ENCODE measurements at places on chromosomes 12 and 14.

DNA sequence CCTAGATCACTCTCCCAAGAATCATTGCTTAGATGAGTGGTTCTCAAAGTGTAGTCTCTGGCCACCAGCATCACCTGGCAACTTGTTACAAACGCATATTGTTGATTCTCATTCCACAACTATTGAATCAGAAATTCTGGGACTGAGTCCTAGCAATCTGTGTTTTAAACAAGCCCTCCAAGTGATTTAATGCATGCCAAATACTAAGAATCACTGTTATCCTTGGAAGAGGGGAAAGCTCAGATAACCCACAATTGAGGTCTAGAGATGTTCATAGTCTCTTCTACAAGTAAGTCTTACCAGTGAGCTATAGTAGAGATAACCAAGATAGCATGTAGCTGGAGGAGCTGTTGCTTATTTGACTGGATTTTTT is 666.6 kb downstream of the DIO2 start:
- no peak for DNase-seq

GRCh38 chr14:70683983-70684382 is 42.3 kb downstream of the TTC9 start:
- no peak for DNase-seq

GRCh38 chr12:14986449-14986848 is 13.6 kb downstream of the PDE6H start:
- DNase-seq, result no peak

DNA sequence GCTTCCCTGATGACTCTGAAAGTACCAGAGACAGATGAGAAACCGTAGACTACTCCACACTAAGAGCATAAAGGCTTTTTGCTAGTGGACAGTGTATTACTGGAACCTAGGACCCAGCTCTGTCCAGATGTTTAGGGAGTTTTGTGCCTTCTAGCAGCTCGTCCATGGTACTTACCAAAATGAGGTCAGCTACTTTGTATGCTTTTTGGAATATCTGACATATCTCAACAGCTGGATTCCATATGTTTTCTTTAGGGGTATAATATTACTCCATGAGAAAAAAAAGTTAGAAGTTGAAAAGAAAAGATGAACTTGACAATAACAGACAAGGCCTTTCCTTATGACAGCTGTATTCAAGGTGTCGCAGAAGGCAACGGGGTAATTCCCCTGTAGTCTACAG is 32.1 kb upstream of the FRMD6 start:
- no peak for DNase-seq

- DNase-seq, result no peak
Measured at GRCh38 chr14:78805570-78805969, 635.4 kb downstream of the NRXN3 start.

GRCh38 chr12:79415746-79416435 is 274.9 kb downstream of the PAWR start:
- DNase-seq, result no peak

DNA sequence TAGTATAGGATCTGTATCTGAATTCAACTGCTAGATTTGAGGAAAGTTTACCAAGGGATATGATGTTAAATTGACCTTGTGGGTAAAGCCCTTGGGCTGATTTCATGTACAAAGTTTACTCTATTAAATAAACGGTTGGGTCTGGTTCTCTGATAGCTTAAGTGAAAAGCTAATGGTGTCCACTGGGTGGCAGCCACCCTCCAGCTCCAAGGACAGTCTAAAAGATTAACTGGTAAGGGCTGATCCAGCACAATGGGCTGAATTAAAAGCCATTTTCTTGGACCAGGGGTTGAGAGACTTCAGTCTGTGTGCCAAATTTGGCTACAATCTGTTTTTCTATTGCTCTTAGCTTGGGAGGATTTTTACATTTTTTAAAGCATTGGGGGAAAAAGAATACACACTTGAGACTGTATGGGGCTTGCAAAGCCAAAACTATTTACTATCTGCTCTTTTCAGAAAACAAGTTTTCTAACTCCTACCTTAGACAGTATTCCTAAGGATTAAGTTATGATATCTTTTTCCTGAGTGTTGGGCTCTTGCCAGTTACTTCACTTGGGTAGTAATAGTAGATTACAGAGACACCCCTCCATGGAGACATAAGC is 116.5 kb downstream of the GPHN start:
- peak; percentile 34 for DNase-seq

- no peak for DNase-seq
Measured at GRCh38 chr12:122094735-122095631, 16.4 kb downstream of the MLXIP start.

DNA sequence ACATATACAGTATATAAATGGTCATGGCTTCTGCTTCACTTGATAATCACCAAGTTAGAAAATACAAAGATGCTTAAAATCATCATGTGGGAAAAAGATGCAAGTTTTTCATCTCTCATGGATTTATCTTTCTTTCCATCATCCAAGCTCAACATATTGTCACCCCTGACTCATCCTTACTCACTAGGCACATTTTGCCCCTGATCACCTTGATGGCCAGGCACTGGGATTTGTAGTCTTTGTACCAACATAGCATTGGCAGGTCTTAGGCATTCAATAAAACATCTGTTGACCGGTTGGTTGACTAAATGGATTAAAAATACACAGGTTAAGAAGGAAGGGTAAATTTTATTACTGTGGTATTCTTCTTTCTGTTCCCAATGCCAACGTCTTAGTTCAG is 28.1 kb downstream of the KLHDC2 start:
- DNase-seq, result no peak

GRCh38 chr14:91778217-91778616 is 46.3 kb upstream of the CATSPERB start:
- no peak for DNase-seq

GRCh38 chr12:42756841-42757623 is 167.5 kb upstream of the PRICKLE1 start:
- no peak for DNase-seq

DNA sequence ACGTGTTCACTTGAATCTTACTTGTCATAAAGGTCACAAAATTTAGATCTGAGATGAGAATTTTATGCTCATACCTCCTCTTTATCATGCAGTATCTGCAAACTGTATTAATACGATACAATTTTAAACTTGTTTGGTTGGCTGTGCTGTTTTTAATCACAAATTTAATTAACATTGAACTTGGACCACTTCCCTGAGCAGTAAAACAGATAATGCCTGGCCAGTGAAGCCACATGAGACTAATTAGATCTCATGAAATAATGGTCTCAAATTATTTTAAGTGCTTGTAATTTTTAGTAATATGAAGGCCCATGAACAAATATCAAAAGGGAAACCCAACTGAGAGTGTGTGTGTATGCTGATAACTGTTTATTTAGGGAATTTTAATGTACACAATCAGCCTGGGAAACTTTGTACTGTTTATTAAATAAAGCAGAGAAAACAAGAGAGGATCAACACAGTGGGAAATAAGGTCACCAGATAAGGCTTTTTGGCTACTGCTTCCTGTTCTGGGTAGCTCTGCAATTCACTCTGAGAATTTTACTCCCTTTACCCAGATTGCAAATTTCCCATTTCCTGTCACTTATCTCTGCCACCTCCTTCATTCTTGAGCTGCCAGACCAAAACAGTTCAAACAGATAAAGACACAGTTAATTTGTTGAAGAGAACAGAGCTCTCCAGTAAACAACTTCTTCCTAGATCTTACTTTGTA is 61.6 kb upstream of the GNPNAT1 start:
- DNase-seq, result no peak

- DNase-seq, result no peak
Measured at GRCh38 chr12:93612776-93613175, 40.3 kb downstream of the SOCS2 start.

- DNase-seq, result no peak
Measured at GRCh38 chr12:31288381-31288780, 37.6 kb downstream of the SINHCAF start.

- DNase-seq, result peak; percentile 77
Measured at GRCh38 chr12:124774054-124774461, 89.6 kb downstream of the SCARB1 start.

DNA sequence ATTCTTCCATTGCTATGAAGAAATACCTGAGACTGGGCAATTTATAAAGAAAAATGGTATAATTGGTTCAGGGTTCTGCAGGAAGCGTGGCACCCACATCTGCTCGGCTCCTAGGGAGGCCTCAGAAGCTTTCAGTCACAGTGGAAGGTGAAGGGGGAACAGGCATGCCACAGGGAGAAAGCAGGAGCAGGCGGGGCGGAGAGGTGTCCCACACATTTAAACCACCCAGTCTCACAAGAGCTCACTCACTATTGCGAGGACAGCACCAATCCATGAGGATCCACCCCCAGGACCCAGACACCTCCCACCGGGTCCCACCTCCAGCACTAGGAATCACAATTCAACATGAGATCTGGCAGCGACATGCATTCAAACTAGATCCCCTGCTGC is 56.0 kb upstream of the C14orf180 start:
- DNase-seq, result no peak

DNA sequence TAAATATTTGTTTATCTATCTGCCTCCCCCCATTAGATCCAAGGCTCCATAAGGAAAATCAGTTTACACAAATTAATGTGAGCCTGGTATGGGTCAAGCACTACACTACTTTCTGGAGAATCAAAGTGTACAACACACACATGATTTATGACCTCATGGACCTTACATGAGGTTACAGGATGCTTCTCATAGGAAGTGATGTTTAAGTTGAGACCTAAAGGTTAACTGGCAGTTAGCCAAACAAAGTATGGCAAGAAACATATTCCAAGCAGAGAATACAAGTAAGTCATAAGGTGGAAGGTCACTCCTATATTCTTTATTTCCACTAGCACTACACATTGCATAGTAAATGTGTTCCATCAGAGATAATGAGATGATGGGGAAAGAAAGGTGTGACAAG is 39.2 kb downstream of the OSBPL8 start:
- DNase-seq, result no peak

- no peak for DNase-seq
Measured at GRCh38 chr14:33774161-33774560, 176.7 kb downstream of the EGLN3 start.

GRCh38 chr12:109759595-109759994 is 46.0 kb downstream of the FAM222A start:
- DNase-seq, result no peak

- peak; percentile 66 for DNase-seq
Measured at GRCh38 chr14:65949711-65950516, 536.3 kb upstream of the CCDC196 start.

GRCh38 chr14:48937541-48938195 is 648.5 kb downstream of the RPS29 start:
- DNase-seq, result no peak

- no peak for DNase-seq
Measured at GRCh38 chr14:32985866-32986265, 47.2 kb downstream of the NPAS3 start.

GRCh38 chr12:107526555-107527180 is 158.9 kb upstream of the PWP1 start:
- DNase-seq, result no peak

GRCh38 chr14:99565383-99565782 is 38.6 kb downstream of the CCDC85C start:
- no peak for DNase-seq

GRCh38 chr14:35695072-35695471 is 114.0 kb downstream of the RALGAPA1 start:
- no peak for DNase-seq

DNA sequence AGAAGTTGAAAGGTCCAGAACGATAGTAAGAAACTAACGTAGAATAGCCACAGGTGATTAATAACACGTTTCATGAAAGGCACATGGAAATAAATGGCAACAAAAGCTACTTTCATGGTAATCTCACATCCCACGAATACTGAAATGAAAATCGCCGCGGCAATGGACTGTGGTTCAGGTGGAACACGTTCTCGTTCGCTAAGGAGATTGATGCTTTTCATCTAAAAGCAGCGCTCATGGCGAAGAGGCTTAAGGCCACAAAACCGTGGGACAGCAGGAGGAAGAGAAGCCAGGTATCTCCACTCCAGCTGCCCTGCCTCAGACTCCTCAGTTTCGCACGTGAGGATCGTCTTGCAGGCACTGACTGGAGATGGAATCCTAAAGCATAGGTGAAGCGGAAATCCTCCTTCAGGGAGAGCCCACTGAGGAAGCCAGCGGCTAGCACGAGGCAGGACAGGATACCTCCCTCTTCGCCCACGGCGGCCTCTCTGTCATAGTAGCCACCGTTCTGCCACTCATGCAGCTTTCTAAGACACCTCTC is 696 bp upstream of the GPHN start:
- no peak for DNase-seq

- DNase-seq, result no peak
Measured at GRCh38 chr12:122979908-122980182, 636 bp upstream of the ARL6IP4 start.

GRCh38 chr12:121610239-121611149 is 15.8 kb upstream of the ORAI1 start:
- DNase-seq, result no peak

GRCh38 chr14:95125221-95125620 is 32.1 kb downstream of the DICER1 start:
- DNase-seq, result no peak

GRCh38 chr14:90510159-90510558 is 113.3 kb downstream of the CALM1 start:
- no peak for DNase-seq

GRCh38 chr12:88628856-88629509 is 48.7 kb upstream of the KITLG start:
- no peak for DNase-seq

- DNase-seq, result no peak
Measured at GRCh38 chr14:84566109-84566508, 963.8 kb upstream of the FLRT2 start.

- DNase-seq, result no peak
Measured at GRCh38 chr12:25924491-25925001, 33.9 kb upstream of the RASSF8 start.

- peak; percentile 62 for DNase-seq
Measured at GRCh38 chr14:65169351-65169750, 67.0 kb upstream of the MAX start.

Data from activated CD4-positive, alpha-beta T cell treated with anti-CD3 and anti-CD28 coated beads, Interleukin-2, amount 50 U/mL, for 16 hours (primary cell).